ENCODE measurements at places on chromosomes 6 and 20.

DNA sequence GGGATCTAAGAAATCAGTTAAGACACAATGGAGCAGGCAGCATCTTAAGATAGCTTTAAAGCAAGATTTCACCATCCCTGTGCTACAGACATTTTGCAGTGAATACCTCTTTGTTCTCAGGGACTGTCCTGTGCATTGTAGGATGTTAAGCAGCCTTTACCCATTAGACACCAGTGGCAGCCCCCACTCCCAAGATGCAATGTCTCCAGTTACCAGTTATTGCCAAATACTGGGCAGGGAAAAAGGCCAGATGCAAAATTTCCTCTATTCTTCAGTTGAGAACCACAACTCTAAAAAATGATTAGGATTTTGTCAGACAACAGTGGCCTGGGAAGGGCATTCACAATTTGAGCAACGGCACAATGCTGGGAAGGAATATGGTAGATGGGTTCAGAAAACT is 6.1 kb downstream of the FBXO5 start:
- DNase-seq = no peak

DNA sequence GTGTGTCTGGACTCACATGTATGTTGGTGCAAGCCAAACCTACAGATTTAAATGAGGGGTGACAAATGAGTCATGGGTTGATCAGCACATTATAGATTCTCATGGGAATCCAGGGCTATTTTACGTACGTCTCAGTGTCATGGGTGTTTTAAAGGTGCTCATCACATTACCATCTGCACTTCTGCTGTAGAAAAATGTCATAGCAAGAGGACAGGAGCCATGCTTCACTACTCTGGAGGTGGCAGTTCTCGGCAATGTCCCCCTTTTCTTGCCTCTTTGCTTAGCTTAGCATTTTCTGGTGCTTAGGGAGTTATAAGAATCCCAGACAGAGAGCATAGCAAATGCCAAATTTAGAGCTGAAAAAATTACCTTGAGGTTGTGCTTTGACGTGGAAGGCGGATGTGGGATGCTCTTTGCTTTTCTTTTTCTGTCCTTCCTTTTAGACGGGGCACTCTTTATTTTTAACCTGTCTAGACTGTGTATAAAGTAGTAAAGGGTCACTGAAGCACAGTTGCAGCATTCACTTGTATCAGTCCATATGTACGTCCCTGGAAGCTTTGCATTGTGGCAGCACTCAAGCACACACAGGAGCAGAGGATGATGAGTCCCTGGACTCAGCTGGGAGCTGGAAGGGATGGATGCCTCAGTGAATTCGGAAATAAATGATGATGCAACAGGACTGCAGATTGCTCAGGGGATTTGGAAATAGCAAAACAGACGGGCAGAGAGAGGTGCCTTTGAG is 139.7 kb downstream of the SYNDIG1 start:
- no peak for DNase-seq

GRCh38 chr20:6178537-6178936 is 55.7 kb upstream of the FERMT1 start:
- no peak for DNase-seq

- DNase-seq = no peak
Measured at GRCh38 chr6:34865107-34865506, 22.7 kb downstream of the TAF11 start.

GRCh38 chr6:13508711-13509705 is 21.6 kb upstream of the GFOD1 start:
- DNase-seq = no peak

DNA sequence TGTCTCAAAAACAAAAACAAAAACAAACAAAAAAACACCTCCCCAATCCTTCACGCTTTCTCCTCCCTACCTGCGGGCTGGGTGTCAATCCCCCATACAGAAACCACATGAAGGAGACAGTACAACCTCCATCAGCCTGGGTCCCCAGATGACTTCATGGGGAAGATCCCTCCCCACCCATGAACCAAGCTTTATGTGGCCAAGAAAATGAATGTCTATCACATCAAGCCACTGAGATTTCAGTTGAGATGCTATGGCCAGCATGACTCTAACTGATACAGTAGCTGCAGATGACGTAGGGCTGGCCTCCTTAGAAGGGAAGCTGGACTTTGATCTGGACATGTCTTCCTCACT is 21.2 kb upstream of the BNIP5 start:
- DNase-seq = no peak

GRCh38 chr20:38054647-38055046 is 21.1 kb downstream of the RPRD1B start:
- no peak for DNase-seq
